ENCODE measurements at places on chromosomes 16 and 17.

GRCh38 chr16:21638573-21638975 lies 13.8 kb downstream of the IGSF6 start:
- DNase-seq, result peak; percentile 34

DNA sequence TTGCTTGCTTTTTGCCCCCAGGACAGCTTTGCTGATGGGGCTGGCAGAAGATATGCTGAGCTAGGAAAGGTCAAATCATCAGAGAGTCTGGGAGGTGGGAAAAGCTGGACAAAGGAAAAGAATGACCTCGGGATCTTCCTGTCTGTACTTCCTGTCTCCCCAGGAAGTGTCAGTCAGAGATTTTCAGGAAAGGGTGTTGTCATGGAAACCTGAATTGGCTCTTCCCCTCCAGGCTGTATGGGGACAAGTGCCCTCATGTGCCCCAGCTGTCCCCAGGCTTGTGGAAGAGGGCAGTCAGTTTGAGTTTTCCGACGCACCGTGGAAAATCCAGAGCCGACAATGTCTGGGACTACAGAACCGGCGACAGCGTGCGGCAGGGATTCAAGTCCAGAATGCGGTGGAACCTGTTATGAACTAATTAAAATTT lies 122.7 kb upstream of the ZFHX3 start:
- no peak for DNase-seq

DNA sequence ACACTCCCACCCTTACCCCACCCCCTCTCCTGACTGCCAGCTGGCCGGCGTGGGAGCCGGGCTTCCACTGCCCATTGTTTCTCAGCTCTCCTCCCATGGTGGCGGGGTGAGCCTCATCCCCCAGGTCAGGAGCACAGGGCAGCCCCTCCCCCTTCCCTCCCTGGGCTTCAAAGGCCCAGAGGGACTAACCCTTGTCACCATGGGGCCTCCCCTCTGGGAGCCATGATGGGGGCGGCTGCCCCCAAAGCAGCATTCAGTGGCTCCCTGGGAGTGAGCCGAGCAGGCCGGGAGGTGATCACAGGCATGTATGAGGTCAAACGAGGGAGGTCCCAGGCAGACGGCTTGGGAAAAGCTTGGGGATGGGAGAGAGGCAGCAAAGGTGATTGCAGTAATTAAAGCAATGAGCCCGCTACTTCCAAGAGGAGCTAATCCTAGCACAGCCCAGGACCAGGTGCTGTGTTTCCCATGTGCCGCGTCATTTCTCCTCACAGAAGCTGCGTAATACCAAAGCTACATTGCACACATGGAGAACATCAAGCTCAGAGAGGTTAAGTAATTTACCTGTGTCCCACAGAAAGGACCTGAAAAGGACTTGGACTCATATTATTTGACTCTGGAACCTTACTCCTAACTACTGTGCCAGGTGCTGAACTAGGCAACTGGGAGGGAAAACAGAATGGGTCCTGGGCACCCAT lies 24.5 kb downstream of the CDK5RAP3 start:
- DNase-seq, result no peak

DNA sequence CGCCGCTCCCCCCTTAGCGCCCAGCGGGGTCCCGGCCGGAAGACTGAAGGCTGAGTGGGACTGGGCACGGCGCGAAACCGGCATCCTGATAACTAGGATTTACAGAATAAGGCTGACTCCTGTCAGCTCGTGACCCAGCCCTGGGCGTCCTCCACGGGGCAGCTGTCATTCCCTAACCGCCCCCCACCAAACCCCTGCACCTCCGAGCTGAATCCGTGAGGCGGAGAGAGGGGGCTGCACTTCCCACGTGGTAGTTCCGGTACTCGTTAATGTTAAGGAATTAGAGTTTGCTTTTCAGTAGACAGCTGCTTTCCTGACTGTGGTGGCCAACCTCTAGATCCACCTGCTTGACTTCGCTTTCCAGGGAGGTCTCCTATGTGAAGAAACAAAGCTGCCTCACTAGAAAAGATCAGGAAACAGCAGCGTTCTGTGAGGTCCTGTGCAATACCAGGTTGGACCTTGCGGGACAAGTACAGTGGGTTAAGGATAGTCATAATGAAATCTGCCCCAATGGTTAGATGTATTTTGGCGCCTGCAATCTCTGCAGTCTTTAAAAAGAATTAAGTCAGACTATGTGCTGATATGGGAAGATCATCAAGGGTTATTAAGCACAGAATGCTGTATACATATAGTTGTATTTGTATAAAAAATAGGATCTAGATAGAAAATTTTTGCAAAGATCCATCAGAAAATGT lies 1.1 kb upstream of the WBP2 start:
- DNase-seq, result no peak

- no peak for DNase-seq
These were observed 12.0 kb downstream of the MTHFSD start for GRCh38 chr16:86542756-86543750.

DNA sequence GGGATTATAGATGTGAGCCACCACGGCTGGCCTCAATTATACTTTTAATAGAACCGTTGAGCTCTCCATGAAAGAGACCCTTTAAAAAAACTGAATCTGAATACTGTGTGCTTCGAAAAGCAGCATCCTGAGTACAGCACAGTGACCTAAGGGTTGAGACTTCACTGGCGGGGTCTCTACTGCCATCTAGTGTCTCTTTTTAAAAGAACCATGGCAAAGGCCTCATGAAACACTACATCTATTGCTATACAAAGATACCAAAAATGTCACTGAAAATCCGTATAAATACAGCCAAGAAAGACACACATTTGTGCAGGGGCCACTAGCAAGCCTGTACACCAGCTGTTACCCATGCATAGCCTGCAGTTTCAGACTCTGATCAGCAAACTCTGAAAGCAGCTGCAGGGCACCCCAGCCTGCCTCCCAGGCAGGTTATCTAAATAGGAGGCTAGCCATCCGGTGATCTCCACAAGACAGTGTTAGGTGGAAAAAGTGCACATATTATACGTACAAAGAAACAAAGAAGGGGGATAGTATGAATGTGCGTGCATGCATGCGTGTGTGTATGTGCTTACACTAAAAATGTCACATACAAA lies 35.3 kb downstream of the NPLOC4 start:
- peak; percentile 80 for DNase-seq
